Endothelial cell of umbilical vein (primary cell): ENCODE measurements at places on chromosomes 1 and 21. TPM values are rescaled to one million over a fixed set of nuclear protein-coding genes. Genes with fewer than 3 reads are reported as not detected.

ZNHIT6 gene
- polyA plus RNA-seq, result 6.2 and 7.3 TPM in 2 replicates

GJA8 gene
- not detected in 2 replicates for polyA plus RNA-seq

GRCh38 chr21:31524140-31524539 lies 135.4 kb upstream of the SOD1 start:
- no peak overlapping the region for H3K27ac ChIP-seq
- H3K27me3 ChIP-seq, result no peaks in the 10 kb centered on the region
- H3K4me1 ChIP-seq, result no peaks in the 10 kb centered on the region
- no peaks in the 10 kb centered on the region for H3K36me3 ChIP-seq
- H3K4me3 ChIP-seq, result no peak overlapping the region
- DNase-seq, result no peak

SLC44A3 gene
- polyA plus RNA-seq, result 0.29 and 0.33 TPM in 2 replicates

KCNT2 gene
- polyA plus RNA-seq, result 0.37 and 0.46 TPM in 2 replicates

GRCh38 chr1:2334366-2334765 lies 57.0 kb downstream of the MORN1 start:
- H3K27ac ChIP-seq, result no peak overlapping the region
- no peak overlapping the region for H3K4me3 ChIP-seq
- H3K36me3 ChIP-seq, result no peaks in the 10 kb centered on the region
- no peaks in the 10 kb centered on the region for H3K27me3 ChIP-seq
- H3K4me1 ChIP-seq, result no peaks in the 10 kb centered on the region

DNA sequence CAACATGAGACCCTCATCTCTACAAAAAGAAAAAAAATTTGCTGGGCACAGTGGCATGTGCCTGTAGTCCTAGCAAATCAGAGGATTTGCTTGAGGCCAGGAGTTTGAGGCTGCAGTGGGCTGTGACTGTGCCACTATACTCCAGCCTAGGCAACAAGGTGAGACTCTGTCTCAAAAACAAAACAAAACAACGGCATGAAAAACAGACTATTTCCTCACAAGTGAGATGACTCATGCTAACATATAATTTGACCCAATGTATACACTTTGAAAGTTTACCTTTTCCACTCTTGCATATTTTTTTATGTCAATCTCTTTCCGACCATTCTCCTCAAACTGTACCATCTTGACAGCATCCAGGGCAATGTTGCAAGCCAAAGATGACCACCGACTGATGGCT lies 17.5 kb downstream of the CCT3 start:
- H3K4me1 ChIP-seq, result peaks cover 2% of the 10 kb centered on the region
- H3K27me3 ChIP-seq, result no peaks in the 10 kb centered on the region
- no peak for DNase-seq
- no peak overlapping the region for H3K27ac ChIP-seq
- H3K4me3 ChIP-seq, result no peak overlapping the region
- H3K36me3 ChIP-seq, result peaks cover 55% of the 10 kb centered on the region

- no peak overlapping the region for H3K27ac ChIP-seq
- peak; percentile 56 for DNase-seq
- no peaks in the 10 kb centered on the region for H3K4me1 ChIP-seq
- H3K36me3 ChIP-seq, result no peaks in the 10 kb centered on the region
- no peak overlapping the region for H3K4me3 ChIP-seq
Observed at GRCh38 chr1:206074839-206075238, 21.9 kb downstream of the RHEX start.

ADAMTSL4 gene
- 0.96 and 1.0 TPM in 2 replicates for polyA plus RNA-seq

DNA sequence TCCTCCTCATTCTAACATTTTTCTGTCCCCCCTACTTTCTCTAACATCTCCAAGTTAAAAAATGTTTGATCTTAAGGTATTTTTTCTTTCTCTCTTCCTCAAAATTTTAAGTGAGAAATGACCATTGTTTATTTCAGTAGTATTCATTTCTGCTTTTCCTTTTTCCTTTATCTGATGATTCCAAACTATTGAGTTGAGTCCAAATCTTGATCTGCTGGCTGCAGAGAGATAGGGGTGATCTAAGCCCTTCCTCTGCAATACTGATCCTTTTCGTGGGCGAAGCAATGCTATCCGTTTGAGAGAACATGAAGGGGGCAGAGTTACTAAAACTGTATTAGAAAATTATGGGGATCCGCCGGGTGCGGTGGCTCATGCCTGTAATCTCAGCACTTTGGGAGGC lies 516 bp upstream of the NMNAT2 start:
- H3K4me1 ChIP-seq, result peaks cover 3% of the 10 kb centered on the region
- H3K4me3 ChIP-seq, result no peak overlapping the region
- H3K36me3 ChIP-seq, result no peaks in the 10 kb centered on the region
- no peak for DNase-seq
- H3K27me3 ChIP-seq, result peaks cover 42% of the 10 kb centered on the region

FAM43B gene
- not detected in 2 replicates for polyA plus RNA-seq

C1orf116 gene
- not detected in 2 replicates for polyA plus RNA-seq

DNA sequence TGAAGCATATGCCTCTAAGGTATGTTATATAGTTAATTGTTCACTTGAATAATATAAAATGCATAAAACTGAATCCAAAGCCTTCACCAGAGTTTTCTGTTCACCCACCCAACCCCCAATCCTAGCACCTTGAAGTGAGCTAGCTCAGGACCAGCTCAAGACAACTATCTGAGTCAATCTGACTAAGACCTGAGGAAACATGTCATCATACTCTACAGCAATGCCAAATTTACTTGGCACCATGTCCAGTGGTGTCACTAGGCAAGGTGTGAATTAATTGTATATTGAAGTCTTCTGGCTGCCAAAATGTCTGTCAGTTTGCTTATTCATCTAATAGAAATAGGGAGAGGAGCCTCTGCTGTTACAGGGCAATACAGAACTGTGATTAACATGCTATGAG lies 3.8 kb downstream of the DNASE2B start:
- H3K27me3 ChIP-seq, result no peaks in the 10 kb centered on the region
- no peak overlapping the region for H3K27ac ChIP-seq
- peaks cover 12% of the 10 kb centered on the region for H3K4me1 ChIP-seq
- no peak for DNase-seq

DNA sequence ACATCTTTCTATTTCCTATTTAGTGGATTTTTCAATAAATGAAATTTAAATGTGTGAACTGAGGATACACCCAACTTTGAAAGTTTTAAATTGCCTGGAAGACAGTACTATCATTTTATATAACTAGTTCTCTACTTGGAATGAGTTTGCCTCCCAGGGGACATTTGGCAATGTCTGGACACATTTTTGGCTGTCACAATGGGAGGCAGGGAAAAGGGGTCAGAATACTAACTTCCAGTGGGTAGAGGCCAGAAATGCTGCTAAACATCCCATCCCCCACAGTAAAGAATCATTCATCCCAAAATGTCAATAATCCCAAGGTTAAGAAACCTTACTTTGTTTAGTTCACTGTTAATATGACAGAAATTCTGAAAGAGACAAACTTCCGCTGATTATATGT lies 13.2 kb upstream of the NRAS start:
- H3K27me3 ChIP-seq, result no peaks in the 10 kb centered on the region
- no peak overlapping the region for H3K27ac ChIP-seq
- H3K36me3 ChIP-seq, result peaks cover 58% of the 10 kb centered on the region
- no peaks in the 10 kb centered on the region for H3K4me1 ChIP-seq

- H3K36me3 ChIP-seq, result no peaks in the 10 kb centered on the region
- no peak within 1 kb of the TSS for H3K27ac ChIP-seq
- no peaks in the 10 kb centered on the region for H3K27me3 ChIP-seq
- no peak for DNase-seq
- peaks cover under 1% of the 10 kb centered on the region for H3K4me1 ChIP-seq
- H3K4me3 ChIP-seq, result no peak within 1 kb of the TSS
Observed at GRCh38 chr1:16017461-16018303, at the start of gene HSPB7. Gene HSPB7, minus strand, starts transcription at chr1:16018043. Its CDS starts 80 bp downstream, at chr1:16017963.

NT5C1A gene
- polyA plus RNA-seq, result not detected in 2 replicates

DNA sequence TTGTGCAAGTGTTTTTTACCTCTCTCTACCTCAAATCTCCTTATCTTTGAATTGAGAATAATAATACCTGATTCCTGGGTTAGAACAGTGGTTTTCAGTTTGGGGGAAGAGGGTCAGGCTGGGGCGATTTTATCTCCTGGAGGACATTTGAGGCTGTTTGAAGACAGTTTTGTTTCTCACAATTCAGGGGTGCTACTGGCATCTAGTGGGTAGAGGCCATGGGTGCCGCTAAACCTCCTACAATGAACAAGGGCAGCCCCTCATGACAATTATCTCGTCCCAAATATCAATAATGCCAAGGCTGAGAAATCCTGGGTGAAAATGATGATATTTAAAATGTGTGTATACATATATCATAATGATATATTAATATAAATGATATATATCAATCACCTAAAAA lies 139.1 kb upstream of the USH2A start:
- DNase-seq, result no peak
- H3K4me3 ChIP-seq, result no peak overlapping the region
- no peaks in the 10 kb centered on the region for H3K4me1 ChIP-seq
- H3K36me3 ChIP-seq, result no peaks in the 10 kb centered on the region
- no peak overlapping the region for H3K27ac ChIP-seq
- no peaks in the 10 kb centered on the region for H3K27me3 ChIP-seq

DNA sequence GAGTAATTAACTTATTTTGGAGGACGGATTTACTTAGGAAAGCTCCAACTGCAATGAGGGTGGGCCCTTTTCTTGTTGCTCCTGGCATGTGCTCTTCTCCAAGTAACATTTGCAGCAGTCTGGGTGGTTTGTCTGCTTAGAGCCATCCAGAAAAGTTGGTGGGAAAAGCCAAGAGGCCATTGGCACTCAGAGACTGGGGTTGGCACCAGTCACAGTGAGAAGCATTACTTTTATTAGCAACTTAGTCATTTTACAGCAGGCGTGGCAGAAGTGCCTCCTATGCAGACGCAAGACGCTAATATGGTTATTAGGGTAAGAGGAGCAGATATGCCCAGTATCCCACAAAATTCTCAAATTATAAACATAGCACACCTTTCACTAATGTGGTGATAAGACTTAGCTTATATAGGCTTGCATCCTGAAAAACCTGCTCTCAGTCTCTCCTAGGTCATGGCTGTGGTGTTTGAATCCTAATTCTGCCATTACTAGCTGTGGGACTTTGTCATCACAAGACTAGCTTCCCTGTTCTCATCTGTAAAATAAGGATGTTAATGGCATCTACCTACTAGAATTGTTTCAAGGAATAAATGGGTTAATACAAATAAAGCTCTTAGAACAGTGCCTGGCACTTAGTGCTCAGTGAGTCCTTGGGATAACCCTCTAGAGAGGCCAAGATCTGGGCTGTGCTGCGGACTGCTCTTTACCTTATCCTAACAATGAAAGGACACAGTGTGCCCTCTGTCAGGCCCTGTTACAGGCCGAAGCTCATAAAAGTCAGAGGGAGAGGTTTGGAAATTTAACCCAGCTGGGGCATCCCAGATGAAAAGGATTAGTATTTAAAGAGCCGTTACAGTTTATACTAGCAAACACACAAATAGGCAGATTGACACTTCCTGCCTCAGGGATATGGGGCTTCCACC lies 154.6 kb downstream of the ROR1 start:
- H3K27ac ChIP-seq, result no peak overlapping the region
- H3K4me3 ChIP-seq, result no peak overlapping the region
- H3K36me3 ChIP-seq, result no peaks in the 10 kb centered on the region
- no peak for DNase-seq

DNA sequence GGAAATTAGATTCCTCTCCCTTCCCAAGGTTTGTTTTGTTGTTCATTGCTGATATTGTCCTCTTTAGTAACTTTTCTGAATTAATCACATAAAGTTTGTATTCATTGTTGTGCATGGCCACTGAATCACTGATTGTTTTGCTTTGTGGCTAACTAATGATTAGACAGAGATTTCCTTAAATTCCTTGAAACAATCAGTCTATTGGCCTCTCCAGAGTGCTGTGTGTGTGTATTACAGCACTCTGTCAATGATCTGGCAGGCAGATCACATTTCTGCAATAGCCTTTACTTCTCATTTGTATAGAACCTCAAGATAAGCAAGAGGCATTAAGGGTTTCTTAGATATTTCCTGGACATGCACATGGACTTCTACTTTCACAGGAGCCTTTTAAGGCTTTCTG lies 78.6 kb downstream of the DUSP10 start:
- H3K27me3 ChIP-seq, result peaks cover 39% of the 10 kb centered on the region
- no peak for DNase-seq
- H3K36me3 ChIP-seq, result no peaks in the 10 kb centered on the region
- H3K4me1 ChIP-seq, result peaks cover 5% of the 10 kb centered on the region

DNA sequence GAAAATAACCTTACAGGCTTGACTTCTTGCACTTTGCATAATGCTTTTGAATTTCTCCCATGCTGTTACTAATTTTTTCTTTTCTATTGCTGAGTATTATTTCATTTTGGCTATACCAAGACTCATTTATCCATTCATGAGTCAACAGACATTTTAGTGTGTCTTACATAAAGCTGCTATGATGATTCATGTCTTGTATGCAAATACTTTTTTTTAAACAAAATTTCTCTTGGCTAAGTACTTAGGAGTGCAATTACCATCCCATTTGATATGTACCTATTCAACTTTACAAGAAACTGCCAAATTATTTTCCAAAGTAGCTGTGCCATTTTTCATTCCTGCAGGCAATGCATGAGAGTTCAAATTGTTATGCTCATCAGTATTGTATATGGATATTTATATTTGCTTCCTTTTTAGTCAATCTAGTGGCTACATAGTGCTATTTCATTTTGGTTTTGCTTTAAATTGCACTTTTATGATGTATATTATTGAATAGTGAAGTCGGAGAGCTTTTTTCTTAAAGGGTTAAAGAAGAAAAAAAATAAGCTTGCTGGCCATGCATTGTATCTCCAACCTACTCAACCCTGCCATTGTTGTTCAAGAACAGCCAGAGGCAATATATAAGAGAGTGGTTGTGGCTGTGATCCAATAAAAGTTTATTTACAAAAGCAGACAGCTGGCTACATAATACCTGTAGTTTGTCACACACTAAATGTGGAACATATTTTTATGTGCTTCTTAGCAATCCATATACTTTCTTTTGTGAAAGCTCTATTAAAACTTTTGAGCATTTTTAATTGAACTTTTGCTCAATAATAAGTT lies 862.8 kb downstream of the KCNT2 start:
- H3K36me3 ChIP-seq, result no peaks in the 10 kb centered on the region
- H3K4me1 ChIP-seq, result no peaks in the 10 kb centered on the region
- H3K4me3 ChIP-seq, result no peak overlapping the region
- no peak overlapping the region for H3K27ac ChIP-seq
- DNase-seq, result no peak

CFHR4 gene
- polyA plus RNA-seq, result not detected in 2 replicates
